CD8-positive, alpha-beta memory T cell (primary cell): ENCODE measurements at places on chromosomes 3 and 15. TPM values are rescaled to one million over a fixed set of nuclear protein-coding genes. Genes with fewer than 3 reads are reported as not detected.

- H3K4me1 ChIP-seq: no peaks in the 10 kb centered on the region
- H3K27me3 ChIP-seq: no peaks in the 10 kb centered on the region
- no peak overlapping the region for H3K4me3 ChIP-seq
- no peak overlapping the region for H3K27ac ChIP-seq
- no peak for DNase-seq
- H3K36me3 ChIP-seq: no peaks in the 10 kb centered on the region
These were observed 834.1 kb downstream of the NSUN3 start for GRCh38 chr3:94896994-94897393.

DNA sequence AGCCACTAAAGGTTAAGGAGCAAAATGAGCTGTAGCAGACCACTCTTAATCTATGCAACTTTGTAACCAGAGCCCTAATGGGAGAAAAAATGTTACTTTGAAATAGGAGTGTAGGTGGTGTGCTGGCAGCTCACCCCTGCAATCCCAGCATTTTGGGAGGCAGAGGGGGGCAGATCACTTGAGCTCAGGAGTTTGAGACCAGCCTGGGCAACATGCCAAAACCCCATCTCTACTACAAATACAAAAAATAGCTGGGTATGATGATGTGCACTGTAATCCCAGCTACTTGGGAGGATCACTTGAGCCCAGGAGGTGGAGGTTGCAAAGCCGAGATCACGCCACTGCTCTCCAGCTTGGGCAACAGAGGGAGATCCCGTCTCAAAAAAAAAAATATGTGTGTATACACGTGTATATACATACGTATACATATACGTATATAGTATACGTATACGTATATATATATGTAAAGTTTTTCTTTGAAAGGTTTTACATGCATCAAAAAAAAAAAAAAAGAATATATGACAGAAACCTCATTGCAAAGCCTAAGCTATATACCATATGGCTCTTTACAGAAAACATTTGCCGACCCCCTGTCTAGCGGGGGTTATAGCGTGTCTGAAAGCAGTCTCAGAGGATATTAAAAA, 15.7 kb downstream of the CAPN7 start:
- no peak overlapping the region for H3K27ac ChIP-seq
- H3K4me1 ChIP-seq: peaks cover 6% of the 10 kb centered on the region
- no peak for DNase-seq
- peaks cover 34% of the 10 kb centered on the region for H3K36me3 ChIP-seq
- no peaks in the 10 kb centered on the region for H3K27me3 ChIP-seq

DNA sequence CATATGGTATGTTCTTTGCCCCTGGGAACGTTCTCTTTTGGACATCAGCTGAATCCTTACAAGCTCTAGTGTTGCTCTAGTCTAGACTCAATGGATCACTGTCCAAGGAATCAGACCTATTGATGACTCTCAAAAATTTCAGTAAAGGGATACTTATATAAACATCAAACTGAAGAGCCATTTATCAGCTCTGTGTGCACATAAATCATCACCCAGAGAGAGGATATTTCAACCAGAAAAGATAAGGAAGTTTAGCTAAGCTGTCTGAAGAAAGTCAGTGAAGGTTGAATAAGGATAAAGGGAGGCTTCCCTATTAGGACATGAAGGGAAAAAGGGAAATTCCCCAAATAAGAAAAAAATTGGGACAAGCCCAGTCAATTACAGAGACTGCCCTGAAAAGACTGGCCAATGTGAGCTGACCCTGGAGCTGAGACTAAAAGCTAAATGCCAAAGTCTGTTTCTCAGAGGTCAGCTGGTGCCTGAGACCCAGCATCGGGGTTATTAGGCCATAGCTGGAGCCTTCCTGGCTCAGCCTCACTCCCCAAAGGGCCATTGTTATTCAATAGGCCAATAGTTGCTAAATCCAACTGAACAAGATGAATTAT, 424.1 kb upstream of the THBS1 start:
- H3K4me3 ChIP-seq: no peak overlapping the region
- no peaks in the 10 kb centered on the region for H3K27me3 ChIP-seq
- no peak overlapping the region for H3K27ac ChIP-seq
- H3K36me3 ChIP-seq: no peaks in the 10 kb centered on the region

- H3K27ac ChIP-seq: no peak overlapping the region
- DNase-seq: no peak
- H3K4me1 ChIP-seq: no peaks in the 10 kb centered on the region
- no peaks in the 10 kb centered on the region for H3K27me3 ChIP-seq
- no peak overlapping the region for H3K4me3 ChIP-seq
These were observed 271.1 kb downstream of the NTRK3 start for GRCh38 chr15:87985451-87985850.

Gene USP3
- 38.0 TPM for total RNA-seq

Gene RBP2
- not detected for total RNA-seq

Gene GRAMD1C
- total RNA-seq: 0.47 TPM

Gene CORO2B
- total RNA-seq: not detected

GRCh38 chr3:108006881-108007331, 83.9 kb downstream of the CD47 start:
- no peaks in the 10 kb centered on the region for H3K4me1 ChIP-seq
- DNase-seq: no peak
- no peak overlapping the region for H3K27ac ChIP-seq
- H3K4me3 ChIP-seq: no peak overlapping the region
- H3K27me3 ChIP-seq: no peaks in the 10 kb centered on the region

Gene TIGIT
- total RNA-seq: 185 TPM

DNA sequence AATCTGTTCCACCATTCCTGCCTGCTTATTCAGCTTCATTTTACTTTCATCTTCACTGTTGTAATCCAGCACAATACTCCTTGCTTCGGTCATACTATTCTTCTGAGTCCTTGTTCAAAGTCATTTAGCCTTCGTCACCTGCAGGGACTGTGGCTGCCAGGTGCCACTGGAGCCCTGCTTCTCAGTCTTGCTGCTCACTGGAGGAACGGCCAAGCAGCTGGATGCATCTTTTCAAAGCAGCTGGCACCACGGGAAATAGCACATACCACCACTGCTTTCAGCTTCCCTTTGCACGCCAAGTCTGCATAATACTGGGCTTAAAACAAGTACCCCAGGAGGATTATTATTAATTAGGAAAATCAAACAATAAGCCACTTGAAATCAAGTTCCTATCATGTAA, 287.6 kb downstream of the BCHE start:
- H3K36me3 ChIP-seq: no peaks in the 10 kb centered on the region
- no peak for DNase-seq
- no peaks in the 10 kb centered on the region for H3K4me1 ChIP-seq

Gene LMAN1L
- not detected for total RNA-seq

DNA sequence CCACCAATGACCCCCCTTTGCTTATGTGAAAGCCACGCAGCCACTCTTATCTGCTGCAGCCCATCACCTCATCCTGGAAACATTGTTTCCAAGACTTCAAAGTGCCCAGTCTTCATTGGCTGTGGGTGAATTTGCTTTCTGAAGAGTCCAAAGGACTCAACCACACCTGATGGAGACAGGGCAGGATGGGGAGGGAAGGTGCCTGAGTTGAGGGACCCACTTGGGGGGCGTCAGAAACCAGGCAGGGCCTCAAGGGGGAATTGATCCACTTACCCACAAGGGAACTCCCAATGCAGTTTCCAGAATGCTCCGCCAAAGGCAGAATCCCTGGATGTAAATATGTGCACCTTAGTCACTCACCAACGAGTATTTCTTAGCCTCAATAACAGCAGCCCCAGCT, 147.9 kb upstream of the ATP2B2 start:
- no peak overlapping the region for H3K27ac ChIP-seq
- no peaks in the 10 kb centered on the region for H3K27me3 ChIP-seq
- no peaks in the 10 kb centered on the region for H3K36me3 ChIP-seq
- H3K4me1 ChIP-seq: no peaks in the 10 kb centered on the region

GRCh38 chr15:76978522-76979330, 16.2 kb upstream of the PSTPIP1 start:
- H3K36me3 ChIP-seq: no peaks in the 10 kb centered on the region
- H3K27ac ChIP-seq: no peak overlapping the region
- no peak for DNase-seq
- H3K4me3 ChIP-seq: no peak overlapping the region
- no peaks in the 10 kb centered on the region for H3K27me3 ChIP-seq
- no peaks in the 10 kb centered on the region for H3K4me1 ChIP-seq

Gene ATP2B2
- total RNA-seq: not detected
